ENCODE measurements at places on chromosomes 4 and X.

GRCh38 chrX:41055740-41056139, 29.5 kb upstream of the USP9X start:
- DNase-seq = no peak

- no peak for DNase-seq
These were observed 209.5 kb upstream of the SPOCK3 start for GRCh38 chr4:167443841-167444240.

DNA sequence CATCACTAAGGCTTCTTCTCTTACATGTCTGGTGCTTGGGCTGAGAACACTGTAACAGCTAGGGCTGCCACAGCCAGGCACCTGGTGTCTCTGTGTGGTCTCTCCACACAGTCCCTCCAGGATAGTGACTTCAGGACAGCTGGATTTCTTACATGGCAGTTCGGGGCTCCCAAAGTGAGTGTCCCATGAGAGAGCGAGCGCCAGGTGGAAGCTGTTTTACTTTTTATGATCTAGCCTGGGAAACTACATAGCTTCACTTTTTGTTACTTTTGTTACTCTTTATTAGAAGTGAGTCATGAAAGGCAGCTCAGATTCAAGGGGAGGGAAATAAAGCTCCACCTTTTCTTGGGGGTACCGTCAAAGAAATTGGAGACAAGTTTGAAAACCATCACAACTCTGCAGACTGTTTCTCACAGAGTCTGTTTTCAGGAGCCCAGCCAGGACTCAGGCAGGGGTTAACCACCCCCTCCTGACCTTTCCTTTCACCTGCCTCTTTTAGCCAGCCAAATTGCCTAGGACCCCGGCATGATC, 373.0 kb downstream of the MID1IP1 start:
- DNase-seq = no peak

DNA sequence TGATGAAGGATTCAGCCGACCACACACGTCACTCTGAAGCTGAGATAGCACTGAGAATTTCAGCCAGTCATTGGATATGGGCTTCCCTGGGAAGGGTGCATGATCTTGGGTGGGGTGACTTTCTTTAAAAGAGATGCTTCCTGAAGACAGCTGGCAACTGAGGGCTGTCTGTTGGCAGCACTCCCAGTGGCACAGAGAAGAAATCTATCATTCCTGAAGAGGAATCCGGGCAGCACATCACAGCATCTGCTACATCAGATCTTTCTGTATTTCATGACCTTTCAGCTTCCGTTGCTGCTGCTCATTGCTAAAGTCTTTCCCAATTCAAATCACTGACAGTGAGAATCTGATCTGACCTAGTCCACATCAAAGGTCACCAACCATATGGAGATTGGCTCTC, 193.8 kb upstream of the RBPJ start:
- no peak for DNase-seq

- DNase-seq = no peak
These were observed 6.2 kb downstream of the TCEAL9 start for GRCh38 chrX:103362474-103362873.

All from Kasumi-1 (cell line).